ENCODE measurements at places on chromosomes 2 and 18.

DNA sequence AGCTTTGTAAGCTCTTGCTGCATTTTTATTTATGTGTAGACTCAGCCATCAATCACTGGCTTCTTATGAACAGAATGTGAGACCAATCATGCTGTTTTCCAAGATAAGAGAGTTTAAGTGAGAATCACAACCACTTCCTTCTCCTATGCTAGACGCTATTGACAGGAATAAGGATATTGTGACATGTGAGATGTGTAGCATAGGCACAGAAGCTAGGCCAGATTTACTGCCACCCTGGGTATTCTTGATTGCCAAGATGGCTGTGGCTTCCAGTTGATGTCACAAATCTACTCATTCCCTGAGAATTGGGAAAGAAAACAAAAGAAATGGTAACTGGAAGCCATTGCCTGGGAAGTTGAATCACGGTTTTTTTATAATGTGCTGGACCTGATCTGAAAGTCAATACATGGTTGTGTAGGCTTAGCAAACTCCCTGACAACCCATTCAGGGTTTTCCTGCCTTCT is 49.9 kb downstream of the RAB27B start:
- DNase-seq, result no peak

DNA sequence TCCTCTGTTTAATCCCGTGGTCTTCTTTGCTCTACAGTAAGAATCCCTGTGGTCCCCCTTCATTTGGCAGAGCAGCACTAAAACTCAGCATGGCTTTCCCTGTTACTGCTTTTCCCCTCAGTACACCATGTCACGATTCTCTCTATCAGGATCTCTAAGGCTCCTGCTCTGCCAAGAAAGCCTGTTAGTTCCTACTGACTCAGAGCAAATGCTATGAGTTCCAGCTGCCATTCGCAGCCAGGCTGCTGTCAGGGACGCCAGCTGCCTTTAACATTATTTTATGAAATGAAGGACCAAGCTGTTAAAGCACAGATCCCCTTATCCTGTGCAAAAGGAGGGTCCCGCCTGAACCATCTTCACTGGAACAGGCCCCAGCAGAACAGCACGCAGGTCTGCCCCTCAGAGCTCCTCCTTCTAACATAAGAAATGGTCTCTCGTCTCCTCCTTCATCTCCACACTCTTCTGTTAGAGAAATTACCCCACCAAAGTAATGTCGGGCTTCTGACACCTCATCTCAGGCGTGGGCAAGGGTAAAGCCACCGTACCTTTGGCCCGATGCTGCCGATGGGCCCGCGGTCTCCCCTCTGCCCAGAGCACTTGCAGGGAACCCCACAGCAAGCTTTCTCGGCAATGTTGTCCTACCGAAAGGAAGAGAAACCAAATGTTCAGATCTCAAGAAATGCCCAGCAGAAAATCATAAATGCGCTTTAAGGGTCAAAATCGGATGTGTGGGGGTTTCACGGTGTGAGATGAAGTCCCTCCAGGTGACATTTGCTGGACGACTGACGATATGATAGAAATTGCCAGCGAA is 52.6 kb downstream of the COL6A3 start:
- DNase-seq, result no peak

GRCh38 chr2:183093857-183094657 is 15.5 kb downstream of the DUSP19 start:
- no peak for DNase-seq

DNA sequence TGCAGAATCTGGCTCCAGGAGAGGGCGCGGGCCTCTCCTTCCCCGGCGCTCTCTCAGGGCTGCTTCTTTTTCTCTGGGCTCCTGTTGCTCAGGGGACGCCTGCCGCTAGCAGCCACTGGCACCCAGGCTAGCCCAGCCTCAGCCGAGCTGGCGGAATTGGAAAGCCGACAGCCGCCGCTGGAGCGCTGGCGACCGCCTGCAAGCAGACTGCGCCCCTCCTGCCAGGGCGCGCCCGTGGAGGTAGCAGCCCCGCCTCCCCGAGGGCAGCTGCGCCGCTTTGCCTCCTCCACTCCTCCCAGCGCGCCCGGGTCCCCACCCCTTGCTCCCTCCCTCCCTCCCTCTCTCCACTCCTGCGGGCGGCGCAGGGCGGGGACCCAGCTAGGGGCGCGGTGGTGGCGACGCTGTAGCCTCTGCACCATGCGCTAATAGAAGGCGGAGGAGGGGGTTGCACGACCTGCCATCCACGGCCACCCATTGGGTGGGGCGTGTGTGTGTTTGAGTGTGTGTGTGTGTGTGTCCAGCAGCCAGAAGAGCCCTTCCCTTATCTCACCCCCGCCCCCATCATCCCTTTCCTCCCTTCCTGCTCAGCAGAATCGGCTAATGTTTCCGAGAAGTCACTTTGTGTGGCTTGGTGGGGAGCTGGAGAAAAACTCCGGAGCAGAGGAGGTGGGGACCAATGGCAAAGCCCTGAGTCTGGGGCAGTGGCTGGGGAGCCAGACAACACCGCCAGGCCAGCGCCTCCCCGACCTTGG is at the start of gene SCN9A:
SCN9A (minus strand) TSS at position 209 of the 752 bp plus-strand sequence. CDS start 64,188 bp downstream, outside the sequence.
- peak; percentile 51 for DNase-seq

GRCh38 chr2:232330068-232330999 is 48.2 kb upstream of the ALPP start:
- DNase-seq, result no peak

DNA sequence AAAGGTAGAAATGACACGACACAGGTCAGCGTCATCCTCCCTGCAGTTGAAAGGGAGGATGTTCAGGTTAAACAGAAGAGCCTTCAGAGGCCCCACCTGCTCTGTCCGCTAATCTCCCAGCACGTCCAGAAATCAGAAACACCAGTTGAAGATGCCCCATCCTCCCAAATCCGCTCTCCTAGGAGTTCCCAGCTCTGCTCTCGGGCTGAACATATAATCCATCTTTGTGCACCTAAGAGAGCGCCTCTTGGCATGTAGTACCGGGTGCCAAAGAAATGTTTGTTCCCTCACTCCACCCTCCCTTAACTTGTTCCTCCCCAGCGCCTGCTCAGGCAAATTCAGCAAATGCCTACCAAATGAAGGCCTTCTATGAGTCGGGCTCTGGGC is 145.2 kb upstream of the SMAD2 start:
- DNase-seq, result no peak

DNA sequence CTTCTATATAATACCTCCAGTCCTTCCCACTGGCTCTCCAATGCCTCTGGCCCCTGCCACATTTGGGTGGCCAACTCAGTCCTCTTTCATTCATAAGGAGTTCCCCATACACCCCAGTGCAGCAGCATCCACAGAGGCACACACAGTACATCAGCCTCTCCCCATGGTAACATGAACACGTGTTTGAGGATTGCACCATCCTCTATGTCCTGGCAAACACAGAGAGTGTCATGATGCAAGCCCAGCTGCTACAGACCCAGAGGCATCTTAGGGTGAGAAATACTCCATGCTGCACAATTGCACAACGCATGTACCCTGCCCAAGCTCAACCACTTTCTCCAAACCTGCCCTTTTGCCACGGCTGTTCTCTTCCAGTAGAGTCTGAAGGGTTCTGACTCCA is 11.5 kb downstream of the IGFBP5 start:
- DNase-seq, result no peak

DNA sequence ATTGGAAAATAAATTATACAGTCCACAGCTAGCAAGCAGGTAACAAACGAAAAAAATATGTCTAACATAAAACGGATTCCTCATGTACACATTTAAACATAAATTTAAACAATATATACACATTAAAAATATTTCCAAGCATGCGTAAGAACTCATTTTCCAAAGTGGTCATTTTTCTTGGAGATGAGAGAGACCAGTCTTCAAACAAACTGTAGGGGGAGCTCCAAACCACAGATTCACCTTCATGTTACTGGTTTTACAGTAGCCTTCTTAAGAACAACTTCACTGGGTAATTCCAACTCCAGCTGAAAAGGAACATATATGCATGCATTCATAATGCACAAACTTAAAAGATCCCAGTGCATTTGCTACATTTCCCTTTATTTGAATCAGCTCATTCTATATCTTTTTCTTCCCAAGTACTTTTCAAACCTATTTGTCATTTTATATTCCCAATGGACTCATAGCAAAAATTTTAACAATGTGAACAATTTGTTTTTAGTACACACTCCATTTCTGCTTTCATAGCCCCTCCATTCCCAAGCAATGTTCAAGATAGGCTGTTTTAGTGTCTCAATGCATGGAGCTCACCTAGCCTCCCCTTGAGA is 4.7 kb upstream of the STAMBP start:
- no peak for DNase-seq

DNA sequence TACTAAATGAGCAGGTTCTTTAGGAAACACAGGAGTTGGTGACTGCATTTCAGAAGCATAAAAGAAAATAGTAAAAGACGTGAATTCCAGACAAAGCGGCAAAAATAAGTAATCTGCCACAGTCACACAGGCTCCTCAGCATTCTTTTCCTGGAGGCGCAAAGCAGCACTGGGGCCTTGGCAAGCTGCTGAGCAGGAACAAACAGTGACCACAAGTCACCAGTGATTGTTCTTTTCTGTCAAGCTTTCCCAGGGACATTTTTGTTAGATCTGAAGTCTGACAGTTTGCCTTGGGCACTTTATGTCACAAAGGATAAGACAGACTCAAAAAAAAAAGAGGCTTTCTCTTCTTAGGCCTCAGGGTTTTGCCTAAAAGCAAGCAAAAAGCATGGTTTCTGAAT is 216.2 kb downstream of the CDH20 start:
- no peak for DNase-seq

DNA sequence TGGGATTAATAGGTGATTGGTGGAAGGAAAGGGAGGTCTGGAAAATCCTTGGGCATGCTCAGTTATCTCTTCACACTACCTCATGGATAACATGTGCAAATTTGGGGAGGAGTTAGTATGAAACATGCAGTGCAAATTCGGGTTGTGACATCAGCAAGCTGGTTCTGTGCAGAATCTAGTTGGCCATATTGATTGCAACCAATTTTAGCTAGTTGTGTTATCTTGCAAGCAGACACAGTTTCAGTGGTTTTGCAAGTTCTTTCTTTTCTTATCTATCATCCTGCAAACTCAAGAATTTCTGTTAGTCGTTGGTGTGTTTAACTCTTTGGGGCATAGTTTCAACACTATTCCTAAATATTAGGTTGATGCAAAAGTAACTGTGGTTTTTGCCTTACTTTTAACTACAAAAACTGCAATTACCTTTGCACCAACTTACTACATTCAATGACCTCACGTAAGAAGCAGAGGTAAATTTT is 135.4 kb downstream of the PTH2R start:
- no peak for DNase-seq

GRCh38 chr2:200509235-200509611 is 645 bp downstream of the KCTD18 start:
- DNase-seq, result peak; percentile 10

- no peak for DNase-seq
These were observed 2.0 kb downstream of the NBEAL1 start for GRCh38 chr2:203016716-203017115.

DNA sequence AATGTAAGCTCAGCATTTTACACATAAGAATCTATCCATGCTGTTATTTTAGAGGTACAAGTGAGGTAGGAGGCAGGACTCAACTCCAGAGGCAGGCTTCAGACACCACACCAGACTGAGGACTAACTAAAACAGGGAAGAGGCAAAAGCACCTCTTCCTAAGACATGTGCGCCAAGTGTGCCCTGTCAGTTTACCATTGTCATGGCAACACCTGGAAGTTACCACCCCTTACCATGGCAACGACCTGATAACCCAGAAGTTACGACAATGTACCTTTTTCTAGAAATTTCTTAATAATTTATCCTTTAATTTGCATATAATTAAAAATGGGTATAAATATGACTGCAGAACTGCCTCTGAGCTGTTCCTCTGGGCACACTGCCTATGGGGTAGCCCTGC is 160.1 kb downstream of the FAM124B start:
- no peak for DNase-seq

DNA sequence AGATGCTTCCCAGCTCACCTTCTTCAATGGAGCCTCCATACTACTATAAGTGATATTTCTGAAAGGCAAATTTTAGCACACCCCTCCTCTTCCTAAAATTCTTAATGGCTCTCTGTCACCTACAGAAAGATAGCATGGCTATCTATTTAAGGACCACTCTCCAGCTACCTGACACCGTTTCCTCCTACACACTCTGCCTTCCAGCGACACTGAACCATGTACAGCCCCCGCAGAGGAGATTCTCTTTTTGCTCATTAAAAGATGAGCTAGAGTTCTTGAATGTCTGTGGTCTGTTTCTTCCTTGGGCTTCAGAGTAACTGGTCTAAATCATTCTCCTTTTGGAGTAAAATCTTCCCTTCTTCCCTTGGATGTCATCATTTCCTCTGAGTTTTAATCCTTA is 38.4 kb upstream of the GAREM1 start:
- DNase-seq, result no peak

DNA sequence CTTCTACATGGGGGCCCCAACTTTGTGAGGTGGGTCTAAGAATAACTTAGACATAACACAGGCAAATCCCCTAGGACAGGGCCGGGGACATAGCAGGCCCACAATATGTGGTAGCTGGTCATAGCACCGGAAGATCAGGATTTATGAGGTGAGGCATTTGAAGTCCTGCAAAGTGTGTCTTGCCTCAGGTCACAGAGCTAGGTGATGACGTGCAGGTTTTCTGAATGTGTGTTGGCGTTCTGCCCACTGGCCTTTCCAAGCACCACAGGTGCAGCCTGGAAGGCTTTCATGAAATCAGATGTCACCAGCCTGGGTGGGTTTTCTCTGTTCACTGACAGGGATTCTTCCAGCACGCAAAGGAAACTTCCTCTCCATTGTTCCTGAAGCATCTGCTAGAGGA is 119.1 kb downstream of the LRATD1 start:
- DNase-seq, result no peak

GRCh38 chr2:203718087-203718486 is 11.6 kb downstream of the CD28 start:
- DNase-seq, result peak; percentile 18

DNA sequence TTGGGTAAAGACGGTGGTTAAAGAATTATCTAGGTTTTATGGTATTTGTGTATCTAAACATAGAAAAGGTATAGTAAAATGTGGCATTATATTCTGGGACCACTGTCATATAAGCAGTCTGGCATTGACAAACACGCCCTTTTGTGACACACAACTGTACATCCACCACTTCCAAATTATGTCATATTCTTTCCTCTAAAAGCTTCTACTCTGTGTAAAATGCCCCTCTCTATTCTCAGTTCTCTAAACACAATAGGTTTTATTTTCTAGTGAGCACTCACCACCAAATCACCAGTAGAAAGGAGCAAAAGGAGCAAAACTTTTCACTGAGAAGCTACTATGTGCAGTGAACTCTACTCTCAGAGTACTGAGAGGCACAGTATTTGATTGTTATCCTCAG is 88.1 kb upstream of the PIEZO2 start:
- no peak for DNase-seq

DNA sequence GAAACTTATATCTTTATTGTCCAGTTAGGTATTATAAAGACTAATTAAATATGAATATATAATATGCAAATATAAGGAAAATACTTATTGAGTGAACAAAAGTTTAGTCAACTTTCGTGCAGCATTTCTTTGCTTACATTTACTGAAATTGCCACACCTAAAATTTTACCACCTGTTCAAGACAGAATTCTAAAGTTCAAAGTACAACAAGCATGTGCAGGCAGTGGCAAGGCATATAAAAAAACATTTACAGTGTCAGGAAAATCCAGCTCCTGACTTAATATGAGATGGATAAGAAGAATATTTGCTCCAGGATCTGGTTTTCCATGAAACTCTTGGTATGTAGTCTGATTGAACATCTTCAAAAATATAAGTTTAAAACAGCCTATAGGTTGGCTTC is 4.8 kb downstream of the ITPRID2 start:
- no peak for DNase-seq

Measured in heart right ventricle (tissue), 16 donors.